ENCODE measurements at places on chromosomes 11 and 22. TPM values are rescaled to one million over a fixed set of nuclear protein-coding genes. Genes with fewer than 3 reads are reported as not detected.

The ACER3 gene
- polyA plus RNA-seq = 17.7 TPM

The KCTD14 gene
- 2.7 TPM for polyA plus RNA-seq

The SLC25A45 gene
- polyA plus RNA-seq = 7.9 TPM

The IGLL1 gene
- polyA plus RNA-seq = not detected

The BEST1 gene
- 0.98 TPM for polyA plus RNA-seq

GRCh38 chr22:44269117-44269498 lies 43.6 kb downstream of the SHISAL1 start:
- no peak for DNase-seq

GRCh38 chr11:37500425-37500824 lies 902.4 kb upstream of the RAG2 start:
- no peak for DNase-seq

DNA sequence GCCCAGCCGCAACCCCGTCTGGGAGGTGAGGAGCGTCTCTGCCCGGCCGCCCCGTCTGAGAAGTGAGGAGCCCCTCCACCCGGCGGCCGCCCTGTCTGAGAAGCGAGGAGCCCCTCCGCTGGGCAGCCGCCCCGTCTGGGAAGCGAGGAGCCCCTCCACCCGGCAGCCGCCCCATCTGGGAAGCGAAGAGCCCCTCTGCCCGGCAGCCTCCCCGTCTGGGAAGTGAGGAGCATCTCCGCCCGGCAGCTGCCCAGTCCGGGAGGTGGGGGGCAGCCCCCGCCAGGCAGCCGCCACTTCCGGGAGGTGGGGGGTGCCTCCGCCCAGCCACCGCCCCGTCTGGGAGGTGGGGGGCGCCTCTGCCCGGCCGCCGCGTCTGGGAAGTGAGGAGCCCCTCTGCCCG lies 70.6 kb downstream of the STK33 start:
- DNase-seq = no peak

DNA sequence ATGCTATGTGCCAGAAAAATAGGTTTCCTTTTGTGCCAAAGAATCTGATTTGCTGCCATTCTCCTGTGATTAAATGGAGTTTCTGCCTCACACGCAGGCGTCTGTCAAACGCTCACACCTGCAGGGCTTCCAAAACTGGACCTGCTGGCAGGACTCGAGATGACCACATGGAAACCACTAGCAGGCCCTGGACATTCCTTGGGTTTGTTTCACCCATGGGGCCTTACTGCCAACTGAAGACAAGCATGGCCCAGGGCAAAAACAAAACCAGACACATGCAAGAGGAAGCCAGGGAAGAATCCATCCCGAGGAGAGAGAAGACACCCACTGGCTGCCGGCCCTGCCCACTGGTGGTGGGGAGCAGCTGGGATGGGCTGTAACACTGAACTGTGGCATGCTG lies 55.9 kb upstream of the MN1 start:
- no peak for DNase-seq

DNA sequence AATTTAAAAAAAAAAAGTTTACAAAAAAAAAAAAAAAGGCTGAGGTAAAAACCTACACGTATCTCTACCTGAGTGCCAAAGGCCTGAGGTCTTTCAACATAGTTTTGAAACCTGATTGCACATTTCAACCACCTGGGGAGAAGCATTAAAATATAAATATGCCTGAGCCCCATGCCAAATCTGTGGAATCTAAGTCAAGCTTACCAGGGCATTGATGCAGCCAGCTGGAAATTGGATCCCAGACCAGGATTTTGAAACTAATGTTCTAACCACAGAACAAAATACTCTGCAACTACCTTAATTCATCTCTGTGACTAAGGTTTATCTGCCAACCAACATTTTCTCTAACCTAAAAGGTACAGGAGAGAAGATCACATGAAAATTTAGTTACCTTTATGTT lies 38.8 kb upstream of the CHRNA10 start:
- DNase-seq = no peak

DNA sequence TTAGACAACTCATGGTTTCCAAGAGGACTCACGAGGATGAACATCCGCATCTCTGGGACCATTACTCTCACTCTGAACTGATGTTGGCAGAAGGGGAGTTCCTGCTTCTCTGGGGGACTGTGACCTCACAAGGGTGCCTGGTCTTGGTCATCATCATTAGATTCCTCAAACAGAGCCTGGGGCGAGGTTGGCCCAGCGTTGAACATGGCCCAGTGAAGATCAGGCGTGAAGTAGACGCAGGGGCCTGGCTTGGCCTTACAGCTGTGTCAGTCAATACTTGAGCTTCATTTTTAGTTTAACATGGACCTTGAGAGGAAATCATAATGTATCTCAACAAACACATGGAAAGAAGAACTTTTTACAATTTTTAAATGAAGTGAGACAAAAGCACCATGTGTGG lies 617.1 kb downstream of the BRD1 start:
- no peak for DNase-seq

DNA sequence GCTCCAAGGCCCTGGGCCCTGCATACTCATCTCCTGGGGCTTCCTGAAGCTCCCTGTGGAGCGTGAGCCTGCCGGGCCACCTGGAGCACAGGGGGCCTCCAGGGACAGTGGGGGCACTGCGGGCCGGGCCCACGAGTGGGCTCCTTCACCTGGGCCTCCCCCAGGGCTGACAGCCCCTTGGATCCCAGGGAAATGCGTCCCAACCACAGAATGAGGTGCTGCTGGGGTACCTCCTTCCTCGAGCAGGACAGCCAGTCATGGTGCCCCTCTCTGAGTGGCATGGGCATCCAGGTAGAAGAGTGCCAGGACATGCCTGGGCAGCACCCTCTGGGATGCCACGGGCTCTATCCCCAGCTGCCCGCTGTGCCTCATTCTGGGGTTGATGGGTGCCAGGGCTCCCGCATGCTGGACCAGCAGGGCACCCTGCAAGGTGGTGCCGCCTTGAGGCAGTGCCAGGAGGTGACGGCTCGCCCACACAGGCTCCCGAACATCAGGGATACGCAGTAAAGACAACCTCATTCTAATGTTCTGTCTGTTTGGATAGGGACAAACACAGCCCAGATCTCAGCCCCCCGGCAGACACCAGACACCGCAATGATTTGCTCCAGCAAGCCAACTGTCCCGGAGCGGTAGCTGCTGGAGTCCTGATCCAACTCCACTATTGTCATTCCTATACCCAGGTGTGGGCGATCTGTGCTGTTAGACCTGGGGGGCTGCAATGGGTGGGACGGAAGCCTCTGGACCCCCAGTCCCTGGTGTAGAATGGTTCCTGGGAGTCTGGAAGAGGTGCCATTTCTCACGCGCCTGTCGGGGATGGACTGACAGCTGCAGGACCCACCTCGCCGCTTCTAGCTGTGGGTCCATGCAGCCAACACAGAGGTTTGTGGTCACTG lies 25.8 kb downstream of the KRTAP5-5 start:
- DNase-seq = no peak

DNA sequence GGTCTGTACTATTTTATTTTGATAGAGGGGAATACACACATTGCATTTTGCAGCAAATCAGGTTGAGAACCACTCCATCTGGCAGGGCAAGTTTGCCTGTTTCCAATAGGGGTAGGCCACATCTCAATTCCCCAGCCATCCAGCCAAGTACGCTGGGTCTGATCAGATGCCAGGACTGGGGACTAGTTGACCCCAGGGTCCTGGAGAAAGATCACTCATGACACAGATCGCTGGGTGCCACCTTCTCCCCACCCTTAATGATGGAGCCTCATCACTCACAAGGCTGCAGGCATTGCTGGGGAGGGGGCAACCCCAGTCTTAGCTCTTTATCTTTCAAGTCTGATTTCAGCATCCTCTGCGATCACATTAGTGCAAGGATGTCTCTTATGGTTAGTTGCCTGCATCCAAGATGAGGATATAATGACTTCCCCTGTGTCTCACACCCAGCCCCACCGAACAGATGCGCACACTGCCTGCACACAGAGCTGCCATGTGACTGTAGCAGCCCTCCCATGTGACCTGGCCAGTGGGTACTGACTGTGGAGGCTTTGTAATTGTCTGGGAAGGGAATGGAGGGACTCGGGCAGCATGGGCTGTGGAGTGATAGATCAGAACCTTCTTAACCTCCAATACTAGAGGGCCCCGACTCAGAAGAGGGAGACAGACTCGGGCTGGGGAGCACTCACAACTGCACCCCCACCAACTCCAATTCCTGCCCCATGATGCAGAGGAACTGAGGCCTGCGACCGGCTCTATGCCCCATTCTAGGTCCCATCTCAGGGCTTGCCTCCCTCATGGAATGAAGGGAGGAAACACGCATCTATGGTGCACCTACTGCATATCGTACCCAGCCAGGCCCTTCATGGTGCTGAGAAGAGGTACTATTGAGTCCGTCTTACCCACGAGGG lies 155.8 kb downstream of the DSCAML1 start:
- no peak for DNase-seq

DNA sequence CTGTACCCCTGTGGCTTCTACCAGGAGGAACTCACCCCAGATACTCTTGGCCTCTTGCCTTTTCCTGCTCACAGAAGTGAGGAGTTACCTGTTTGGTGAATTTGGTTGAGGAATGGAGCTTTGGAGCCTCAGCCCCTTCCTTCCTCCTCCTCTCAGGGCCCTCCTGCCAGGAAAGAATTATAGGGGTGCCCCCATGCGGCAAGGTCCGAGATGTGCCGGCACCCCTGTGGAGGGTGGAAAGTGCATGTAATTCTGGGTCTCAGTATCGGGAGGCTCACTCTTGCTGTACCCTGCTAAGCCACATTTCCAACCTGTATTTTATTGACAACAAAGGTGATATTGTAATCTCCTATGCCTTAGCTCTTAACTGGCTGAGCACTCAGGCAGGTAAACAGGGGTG lies 13.7 kb upstream of the IGSF22 start:
- no peak for DNase-seq

DNA sequence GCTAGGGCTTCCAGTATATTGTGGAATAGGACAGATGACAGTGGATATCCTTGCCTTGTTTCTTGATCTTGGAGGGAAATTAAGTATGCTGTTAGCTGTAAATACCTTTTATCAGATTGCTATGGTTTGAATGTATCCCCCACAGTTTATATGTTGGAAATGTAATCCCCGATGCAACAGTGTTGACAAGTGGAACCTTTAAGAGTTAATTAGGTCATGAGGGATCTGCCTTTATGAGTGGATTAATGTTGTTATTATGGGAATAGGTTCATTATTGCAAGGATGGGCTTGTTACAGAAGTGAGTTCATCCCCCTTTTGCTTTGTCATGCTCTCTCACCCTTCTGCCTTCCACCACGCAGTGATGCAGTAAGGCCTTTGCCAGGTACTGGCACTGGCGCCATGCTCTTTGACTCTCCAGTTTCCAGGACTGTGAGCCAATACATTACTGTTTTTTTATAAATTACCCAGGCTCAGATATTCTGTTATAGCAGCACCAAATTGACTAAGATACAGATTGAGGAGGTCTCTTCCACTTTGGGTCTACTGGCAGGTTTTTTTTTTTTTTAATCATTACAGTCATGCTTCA lies 16.4 kb downstream of the CABIN1 start:
- DNase-seq = no peak

DNA sequence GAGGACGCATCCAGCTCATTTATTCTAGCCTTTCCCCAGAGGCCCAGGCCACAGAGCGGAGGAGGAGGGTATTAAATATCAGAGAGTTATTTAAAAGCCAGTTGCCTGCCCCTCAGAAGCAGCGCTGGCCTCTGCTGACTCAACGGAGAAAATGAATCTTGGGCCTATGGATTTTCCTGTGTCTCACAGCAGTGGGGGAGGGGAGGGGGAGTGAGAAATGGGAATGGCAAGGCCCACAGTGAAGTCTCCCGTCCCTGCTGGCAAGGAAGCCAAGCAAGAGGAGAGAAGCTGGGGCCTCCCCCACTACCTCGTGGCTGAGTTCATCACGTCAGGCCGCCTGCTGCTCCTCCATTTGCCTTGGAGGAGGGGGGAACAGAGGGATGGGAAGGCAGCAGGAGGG lies 4.5 kb upstream of the TPBGL start:
- DNase-seq = no peak

DNA sequence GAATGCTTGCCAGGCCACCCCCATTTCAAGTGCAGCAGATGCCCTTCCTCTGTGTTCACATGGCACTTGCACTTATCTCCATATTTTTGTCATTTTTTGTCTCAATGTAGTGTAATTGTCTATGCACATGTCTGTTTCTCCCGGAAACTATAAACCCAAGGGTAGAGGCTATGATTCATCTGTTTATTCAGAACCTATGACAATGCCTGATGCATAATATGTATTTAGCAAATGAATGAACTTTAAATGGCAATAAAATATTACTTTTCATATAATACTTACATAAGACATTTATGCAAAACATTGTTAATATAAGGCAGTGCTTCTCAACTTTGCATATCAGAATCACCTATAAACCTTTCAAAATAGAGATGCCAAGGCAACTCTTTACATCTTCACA lies 6.7 kb downstream of the PAK1 start:
- no peak for DNase-seq

GRCh38 chr11:113874581-113875233 lies 665 bp downstream of the USP28 start:
- peak; percentile 7 for DNase-seq

DNA sequence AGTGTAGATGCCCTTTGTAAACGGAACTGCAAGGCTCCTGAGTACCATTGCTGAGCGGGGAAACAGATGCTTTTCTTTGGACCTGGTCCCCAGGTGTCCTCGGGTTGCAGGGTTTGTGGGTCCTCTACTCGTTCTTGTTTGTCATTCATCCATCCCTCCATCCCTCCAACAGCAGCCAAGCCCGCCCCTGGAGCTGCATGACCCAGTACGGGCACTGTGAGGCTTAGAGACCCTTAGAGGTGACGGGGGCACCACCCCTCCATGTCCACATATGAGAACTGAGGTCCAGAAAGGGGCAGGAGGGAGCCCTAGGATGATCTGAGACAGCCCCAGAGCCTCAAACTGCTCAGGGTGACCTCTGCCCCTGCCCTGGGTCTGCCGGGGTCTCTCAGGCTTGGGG lies 45.4 kb downstream of the WNT11 start:
- DNase-seq = no peak

DNA sequence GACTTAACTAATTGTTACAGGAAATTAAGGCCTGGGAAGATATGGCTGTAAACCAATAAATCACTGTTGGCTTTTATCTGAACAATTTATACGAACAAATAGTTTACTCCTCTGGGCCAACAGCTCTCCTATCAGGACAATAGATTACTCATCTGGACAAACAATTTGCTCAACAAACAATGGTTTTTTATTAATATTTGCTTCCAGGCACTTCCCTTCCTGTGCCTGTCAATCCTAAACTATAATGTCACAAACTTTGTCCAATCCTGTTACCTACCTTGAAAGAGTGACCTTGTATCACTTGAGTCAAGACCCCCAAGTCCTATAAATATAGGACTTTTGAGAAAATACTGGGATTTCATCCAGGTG lies 87.6 kb upstream of the OR9Q1 start:
- DNase-seq = peak; percentile 31

GRCh38 chr11:131910523-131911387 lies 540.3 kb downstream of the NTM start:
- peak; percentile 3 for DNase-seq

DNA sequence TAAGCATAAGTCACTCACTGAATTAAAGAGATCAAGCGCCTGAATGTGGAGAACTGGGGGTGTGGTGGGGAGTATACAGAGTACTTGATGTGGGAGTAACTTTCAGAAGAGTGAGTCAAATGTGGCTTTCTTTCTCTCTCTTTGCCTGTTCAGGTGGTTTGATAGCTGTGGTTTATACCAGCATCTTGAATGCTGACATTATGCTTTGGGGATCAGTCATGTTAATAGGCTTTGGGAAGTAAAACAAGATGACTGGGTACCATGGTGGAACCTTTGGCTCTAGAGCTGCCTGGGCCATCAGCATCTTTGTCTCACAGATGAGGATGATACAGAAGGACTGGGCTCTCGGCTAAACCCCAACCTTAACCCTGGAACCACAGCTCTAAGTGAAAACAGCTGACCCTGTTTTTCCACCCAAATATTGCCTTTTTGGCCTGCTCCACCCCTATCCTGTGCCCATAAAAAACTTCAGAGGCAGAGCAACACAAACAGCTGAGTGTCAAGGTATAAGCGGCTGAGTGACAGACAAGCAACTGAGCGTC lies 58.2 kb upstream of the GNAZ start:
- DNase-seq = no peak
